ENCODE measurements at places on chromosomes 2 and 18.

DNA sequence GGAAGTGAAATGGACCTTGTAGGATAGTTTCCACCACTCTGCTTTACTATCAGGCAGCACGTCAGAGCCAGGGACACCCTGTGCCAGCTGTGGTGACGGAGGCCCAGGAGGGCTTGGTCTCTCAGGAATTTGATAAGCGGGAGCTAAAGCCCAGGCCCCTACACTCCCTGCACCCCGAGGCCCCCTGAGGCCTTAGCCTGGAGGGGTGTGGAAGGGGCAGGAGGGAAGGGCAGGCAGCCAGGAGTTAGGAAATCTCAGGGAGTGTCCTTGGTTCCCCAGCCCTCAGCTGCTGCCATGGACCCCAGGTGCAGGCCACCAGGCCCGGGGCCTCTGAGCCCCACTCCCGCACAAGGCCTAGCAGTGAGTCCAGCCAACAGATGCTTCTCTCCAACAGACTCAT lies 38.2 kb downstream of the PDIA6 start:
- no peak for DNase-seq

GRCh38 chr2:84939426-84940087 lies 31.4 kb upstream of the KCMF1 start:
- no peak for DNase-seq

GRCh38 chr2:221243771-221244170 lies 328.3 kb downstream of the EPHA4 start:
- no peak for DNase-seq

- DNase-seq = no peak
Observed at GRCh38 chr2:30860003-30860725, 52.9 kb upstream of the CAPN13 start.

- DNase-seq = no peak
Observed at GRCh38 chr18:42179542-42180121, 224.6 kb downstream of the PIK3C3 start.

GRCh38 chr2:45885171-45885621 lies 233.7 kb downstream of the PRKCE start:
- no peak for DNase-seq

- DNase-seq = no peak
Observed at GRCh38 chr2:23478087-23478932, 93.3 kb downstream of the KLHL29 start.

- DNase-seq = no peak
Observed at GRCh38 chr2:240999873-241000541, 1.6 kb downstream of the SNED1 start.

- no peak for DNase-seq
Observed at GRCh38 chr2:119158563-119159347, at the start of gene C1QL2. Gene C1QL2 (minus strand): TSS chr2:119158751. CDS start chr2:119158269, 482 bp downstream.

DNA sequence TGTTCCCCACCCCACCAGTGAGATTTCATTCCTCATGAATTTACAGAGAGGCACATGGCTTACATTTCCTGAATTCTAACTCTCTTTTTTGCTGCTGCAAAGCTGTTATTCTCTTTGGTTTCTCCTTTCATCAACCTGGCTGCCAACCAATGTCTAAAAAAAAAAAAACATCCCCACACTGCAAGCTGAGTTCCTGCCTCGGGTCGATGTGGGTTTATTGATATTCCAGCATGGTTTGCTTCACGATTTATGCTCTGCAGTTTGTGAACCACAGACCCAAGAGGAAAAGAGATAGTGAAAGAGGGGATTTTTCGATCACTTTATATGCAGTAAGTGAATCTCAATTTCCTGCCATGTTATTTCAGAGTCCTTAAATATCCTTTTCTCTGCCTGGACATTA lies 363.6 kb downstream of the LPIN1 start:
- peak; percentile 43 for DNase-seq

- no peak for DNase-seq
Observed at GRCh38 chr2:241091201-241091600, 10.9 kb downstream of the MTERF4 start.

DNA sequence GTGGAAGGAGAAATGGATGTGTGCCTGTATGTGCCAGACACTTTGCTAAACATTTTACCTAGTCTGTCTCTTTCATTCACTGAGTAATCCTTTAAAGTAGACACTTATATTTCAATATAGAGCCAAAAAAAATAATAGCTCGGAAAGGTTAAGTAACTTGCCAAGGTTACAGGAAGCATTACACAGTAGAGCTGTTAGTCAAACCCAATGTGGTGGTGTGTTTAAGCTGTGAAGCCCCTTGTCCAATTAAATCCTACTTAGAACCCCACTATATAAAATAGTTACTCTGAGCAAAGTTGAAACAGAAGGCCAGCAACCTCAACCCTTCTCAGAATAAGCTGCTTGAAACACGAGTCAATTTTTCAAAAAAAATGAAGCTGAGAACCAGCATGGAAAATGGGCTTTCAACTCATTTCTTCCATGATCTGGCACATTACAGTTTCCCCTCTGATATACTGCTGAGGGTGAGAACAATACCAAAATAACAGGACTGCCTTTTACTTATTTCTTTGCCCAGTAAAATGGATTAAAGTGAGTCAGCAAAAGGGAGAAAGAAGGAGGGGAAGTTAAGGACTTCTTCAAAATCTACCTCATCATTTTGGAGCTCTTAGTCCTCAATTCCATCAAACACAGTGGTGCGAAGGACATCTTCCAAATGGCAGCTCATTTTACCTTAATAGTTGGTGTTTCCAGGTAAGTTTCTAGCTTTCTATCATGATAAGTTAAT lies 7.9 kb downstream of the RDH14 start:
- no peak for DNase-seq

GRCh38 chr2:179020156-179020750 lies 29.7 kb downstream of the CCDC141 start:
- DNase-seq = no peak

DNA sequence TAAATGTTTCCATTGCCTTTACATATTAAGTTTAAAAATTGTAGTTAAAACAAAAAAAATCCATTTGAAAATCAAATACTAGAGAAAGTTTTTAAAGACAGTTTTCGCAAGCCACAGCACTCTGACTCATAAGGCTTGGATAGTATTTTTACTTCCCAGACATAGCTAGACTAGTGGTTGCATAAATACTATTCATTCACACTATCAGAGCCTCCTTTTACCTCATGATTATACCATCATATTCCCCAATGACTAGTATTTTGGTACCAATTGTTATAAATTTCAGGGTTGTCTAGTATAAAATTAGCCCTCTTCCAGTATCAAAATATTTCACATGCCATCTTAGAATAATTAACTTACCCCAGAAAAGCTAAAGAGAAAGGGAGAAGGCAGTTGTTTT lies 393.5 kb downstream of the ERBB4 start:
- no peak for DNase-seq

- DNase-seq = no peak
Observed at GRCh38 chr2:159164457-159164911, 122.0 kb downstream of the WDSUB1 start.

DNA sequence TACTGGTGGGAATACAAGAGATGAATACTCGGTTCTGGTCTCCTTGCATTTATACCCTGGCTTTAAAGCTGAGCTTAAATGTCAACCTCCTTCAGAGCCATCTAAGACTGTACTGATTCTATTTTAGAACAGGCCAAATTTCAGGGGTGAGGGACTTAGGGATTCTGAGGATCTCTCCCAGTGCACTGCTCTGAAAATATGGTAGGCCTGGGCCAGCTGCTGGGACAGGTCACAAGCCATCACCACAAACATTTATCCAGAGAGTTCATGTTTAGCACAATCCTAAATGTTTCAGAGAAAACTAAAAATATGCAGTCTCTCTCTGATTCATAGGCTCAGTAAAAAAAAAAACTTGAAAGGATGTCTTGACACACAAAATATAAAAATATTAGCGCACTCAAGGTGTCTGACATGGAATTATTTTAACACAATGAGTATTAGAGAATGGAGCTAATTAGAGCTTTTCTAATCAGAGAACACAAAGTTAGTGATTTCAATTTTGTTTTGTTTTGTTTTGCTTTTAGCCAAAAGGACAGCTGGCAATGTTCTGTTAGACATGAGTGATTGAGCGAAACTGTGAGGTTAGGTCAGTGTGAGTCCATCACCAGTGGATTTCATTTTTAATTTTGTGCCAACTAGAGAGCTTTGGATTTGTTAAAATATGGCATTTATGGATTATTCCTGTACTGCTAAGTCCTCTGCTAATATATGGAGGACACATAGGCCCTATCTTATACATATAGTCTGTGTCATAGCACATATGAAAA lies 38.8 kb downstream of the MFSD6 start:
- no peak for DNase-seq

DNA sequence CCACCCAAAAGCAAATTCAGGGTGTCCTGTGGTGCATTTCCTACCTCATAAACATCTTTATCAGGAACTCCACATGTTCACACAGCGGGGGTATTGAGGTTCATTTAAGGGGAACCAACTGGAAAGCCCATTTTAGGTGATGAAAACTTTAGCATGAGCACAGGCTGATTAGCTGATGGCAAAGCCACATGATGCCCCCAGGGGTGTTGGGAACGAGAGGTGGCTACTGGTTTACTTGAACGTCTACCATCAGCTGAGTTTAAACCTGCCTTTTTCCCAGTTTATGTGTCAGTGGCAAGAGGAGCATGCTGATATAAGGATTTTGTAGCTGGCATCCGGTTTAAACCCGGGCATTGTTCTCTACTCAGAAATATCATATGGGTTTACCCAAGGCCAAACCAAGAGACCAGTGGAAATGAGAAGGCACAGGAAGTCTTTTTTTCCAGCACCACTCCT lies 54.5 kb upstream of the UPP2 start:
- DNase-seq = no peak

GRCh38 chr2:237259201-237259600 lies 154.8 kb downstream of the COL6A3 start:
- DNase-seq = no peak

DNA sequence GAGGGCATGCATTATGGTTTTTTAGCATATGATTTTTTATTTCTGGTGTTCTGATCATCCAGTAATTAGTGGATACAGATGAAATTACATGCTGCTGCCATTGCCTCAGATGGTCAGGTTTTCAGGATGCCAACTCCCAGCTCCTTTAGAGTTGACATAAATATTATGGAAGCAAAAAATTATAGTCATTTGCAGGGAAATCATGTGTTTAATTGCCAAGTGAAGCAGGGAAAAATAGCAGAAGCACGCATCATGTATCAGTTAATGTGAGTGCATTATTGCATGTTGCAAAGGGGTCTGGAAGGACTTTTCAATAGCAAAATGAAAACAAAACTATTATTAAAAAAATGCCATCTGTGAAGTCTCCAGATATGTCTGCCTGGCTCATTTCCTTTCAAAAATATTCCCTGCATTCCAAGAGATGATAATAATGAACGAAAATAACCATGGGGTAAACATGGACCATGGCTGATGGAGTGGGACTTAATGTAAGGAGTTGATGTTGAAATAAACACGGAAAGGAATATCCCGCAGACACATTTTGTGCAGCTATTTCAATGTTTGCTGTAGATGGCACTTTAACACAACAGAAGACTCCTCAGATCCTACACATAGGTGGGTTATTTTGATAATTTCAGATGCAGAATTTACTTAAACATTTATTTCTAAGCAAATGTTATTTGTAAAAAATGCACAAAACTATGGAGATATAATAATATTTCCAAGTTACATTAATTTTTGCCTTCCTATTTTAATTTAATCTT lies 87.7 kb upstream of the DYNAP start:
- DNase-seq = no peak

DNA sequence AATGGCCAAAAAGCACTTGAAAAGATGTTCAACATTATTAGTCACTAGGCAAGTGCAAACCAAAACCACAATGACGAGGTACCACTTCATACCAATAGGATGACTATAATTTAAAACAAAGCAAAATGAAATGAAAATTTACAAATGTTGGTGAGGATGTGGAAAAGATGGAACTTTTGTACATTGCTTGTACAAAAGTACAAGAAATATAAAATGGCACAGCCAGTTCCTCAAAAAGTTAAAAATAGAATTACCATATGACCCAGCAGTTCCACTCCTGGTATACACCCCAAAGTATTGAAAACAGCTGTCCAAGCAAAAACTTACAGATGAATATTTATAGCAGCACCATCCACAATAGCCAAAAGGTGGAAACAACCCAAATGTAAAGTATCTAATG lies 107.8 kb upstream of the XPO1 start:
- no peak for DNase-seq

DNA sequence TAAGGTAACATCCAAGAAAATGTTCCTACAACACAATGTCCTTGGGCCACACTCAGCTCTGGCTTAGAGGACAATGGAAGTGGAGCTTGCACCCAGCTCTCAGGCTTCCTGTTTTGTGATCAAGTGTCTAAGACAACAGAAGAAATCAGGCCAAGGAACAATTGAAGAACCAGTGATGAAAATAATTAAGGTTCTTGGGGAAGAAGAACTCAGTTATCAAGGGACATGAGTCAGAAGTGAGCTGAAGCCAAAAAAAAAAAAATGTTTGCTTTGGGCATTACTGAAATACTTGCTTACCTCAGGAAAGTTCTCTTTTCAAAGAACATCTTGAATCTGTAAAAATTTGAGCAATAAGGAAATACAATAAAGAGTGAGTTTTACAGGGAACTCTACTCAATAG lies 299.0 kb downstream of the FBXO15 start:
- DNase-seq = no peak

DNA sequence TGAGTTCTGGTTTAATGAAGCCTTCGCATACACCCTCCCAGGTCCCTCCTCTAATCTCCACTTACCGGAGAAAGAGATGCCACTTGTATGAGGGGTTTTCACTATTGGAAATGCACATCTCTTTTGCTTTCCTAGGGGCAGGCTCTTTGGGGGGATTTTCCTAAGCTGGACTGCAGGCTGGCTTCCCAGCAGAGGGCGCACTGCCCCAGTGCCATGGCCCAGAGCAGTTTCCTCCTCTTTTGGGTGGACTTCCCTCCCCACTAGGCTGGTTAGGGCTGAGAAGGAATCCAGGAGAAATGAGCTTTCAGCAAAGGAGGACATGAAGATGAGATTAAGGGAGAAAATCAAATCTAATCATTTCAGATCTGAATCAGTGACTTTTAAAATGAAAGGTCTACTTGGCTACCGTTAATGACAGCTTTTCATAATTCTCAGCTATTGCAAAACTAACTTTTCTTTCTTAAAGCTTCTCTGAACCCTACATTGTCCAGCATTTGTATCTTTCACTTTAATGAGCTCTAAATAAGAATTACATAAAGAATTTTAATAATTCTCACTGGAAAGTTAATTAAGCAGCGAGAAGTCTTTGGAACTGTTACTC lies 784.1 kb upstream of the FANCL start:
- peak; percentile 30 for DNase-seq

DNA sequence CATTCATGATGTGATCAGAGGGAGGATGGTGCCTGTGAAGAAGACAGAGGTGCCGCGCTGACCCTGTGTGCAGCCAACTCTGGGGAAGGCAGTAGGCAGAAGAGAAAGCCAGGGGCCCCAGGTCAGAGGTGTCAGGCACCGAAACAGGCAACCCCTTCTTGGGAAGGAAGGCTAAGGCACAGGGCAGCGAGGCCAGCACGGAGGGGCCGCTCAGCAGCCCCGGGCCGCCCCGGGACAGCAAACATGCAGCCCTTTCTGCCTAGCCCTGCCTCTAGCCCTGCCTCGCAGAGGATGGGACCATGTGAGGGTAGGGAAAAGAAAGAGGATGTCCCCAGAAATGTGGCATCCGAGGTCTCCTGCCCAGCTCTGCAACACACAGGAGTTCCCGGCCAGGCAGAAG lies 7.7 kb upstream of the MAL start:
- no peak for DNase-seq

GRCh38 chr2:61707984-61708852 lies 145.6 kb downstream of the FAM161A start:
- no peak for DNase-seq

- peak; percentile 25 for DNase-seq
Observed at GRCh38 chr2:127197475-127198385, 22.4 kb downstream of the CYP27C1 start.

- no peak for DNase-seq
Observed at GRCh38 chr2:74695663-74696062, 41.6 kb downstream of the SEMA4F start.

GRCh38 chr2:56680971-56681631 lies 497.3 kb downstream of the CCDC85A start:
- DNase-seq = no peak
